ENCODE measurements at places on chromosomes 16 and 17.

GRCh38 chr17:29584452-29585079 lies 4.9 kb downstream of the GIT1 start:
- peaks cover 15% of the 10 kb centered on the region for H3K4me1 ChIP-seq
- H3K27ac ChIP-seq: no peak overlapping the region
- H3K36me3 ChIP-seq: peaks cover 8% of the 10 kb centered on the region
- no peaks in the 10 kb centered on the region for H3K27me3 ChIP-seq
- no peak for DNase-seq
- no peak overlapping the region for H3K4me3 ChIP-seq

DNA sequence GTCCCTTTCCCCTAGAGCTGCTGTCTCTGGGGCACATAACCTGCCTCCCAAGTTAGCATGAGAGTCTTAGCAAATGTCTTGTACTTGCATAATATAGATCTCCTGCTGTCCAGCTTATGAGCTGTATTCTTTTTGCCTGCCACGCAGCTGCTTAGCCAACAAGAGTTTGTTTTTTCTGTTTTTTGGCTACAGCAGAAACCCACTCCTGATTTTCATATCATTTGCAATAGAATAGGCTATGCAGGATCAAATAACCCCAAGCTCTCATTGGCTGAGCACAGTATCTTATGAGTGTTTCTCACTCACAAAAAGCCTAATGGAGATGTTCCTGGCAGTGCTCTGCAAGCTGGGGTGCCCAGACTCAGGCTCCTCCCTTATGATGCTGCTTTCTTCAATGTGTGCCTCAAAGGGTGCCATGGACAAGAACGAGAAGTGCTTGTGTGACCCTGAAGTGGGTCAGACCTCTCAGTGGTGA lies 23.1 kb downstream of the B9D1 start:
- H3K27me3 ChIP-seq: no peaks in the 10 kb centered on the region
- H3K27ac ChIP-seq: no peak overlapping the region
- DNase-seq: no peak

DNA sequence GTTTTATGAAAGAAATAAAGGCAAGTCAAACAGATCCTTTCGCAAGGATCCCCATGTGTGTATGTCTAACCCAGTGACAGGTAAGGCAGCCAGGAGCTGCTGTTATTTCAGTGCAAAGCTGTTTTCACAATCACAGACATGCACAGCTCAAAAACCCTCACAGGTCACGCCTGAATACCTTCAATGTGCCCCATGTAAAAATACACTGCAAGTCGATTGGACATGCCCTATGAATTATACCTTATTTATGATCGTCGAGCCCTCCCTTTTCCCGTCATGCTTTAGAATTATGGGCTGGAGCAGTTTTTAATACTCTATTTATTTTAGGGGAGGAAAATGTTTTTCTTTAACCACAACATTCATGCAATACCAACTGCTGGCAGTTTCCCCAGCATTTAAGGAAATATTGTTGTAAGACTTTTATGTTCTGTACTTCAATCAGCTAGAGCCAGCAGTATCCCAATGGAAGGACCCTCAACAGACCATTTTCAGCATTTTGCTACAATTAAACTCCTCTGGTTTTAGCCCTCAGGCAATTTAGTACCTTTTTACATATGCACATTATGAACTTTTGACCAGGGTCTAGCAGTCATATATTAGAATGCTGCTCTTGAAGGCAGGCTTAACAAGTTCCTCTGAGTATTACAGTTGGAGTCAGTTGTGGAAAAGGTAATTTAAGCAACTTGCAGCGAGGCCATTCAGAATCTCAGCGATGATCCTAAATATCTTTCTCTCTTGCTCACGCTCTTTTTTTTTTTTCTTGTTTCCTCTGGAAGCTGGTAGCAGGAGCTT lies 362.2 kb downstream of the WWOX start:
- H3K27ac ChIP-seq: peak overlapping the region; percentile 75
- no peak overlapping the region for H3K4me3 ChIP-seq
- H3K36me3 ChIP-seq: peaks cover 2% of the 10 kb centered on the region

DNA sequence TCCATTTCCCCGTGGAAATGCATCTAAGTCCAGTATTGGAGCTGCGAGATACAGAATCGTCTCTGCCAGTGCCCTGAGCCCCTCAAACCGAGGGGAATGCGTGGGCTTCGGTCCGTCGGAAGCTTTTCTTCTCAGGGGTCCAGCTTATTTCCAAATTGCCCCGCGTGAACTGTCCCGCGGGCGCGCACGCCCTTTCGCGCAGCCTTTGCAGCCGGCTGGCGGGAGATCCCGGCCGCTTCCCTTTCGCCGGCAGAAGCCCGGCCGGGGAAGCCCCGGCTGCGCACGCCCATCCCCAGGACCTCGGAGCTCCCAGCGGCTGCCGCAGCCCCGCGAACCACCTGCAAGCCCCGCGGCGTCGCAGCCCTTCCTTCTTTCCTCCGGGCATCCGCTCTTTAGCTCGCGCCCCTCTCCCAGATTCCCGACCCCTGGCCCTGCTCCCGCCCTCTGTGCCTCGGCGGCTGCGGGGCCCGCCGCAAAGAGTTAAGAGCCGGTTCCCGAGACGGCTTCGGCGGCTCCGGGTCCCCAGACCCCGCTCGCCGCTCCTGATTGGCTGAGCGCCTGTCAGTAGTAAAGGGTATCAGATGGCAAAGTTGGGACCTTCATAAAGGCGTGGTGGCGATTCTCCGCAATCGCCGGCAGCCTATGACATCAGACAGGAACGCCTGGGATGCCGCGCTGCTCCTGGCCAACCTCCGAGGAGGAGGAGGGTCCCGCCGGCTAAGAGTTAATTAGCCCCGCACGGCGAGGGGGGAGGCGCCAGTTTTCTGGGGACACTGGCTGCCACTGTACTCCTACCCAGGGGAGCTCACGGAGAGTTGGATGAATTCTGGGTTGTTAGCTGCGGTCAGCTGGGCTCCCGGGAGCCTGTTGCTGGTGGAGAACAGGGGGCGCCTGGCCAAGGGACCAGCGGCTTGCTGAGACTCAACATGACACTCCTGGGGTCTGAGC lies at the start of gene MYOCD:
TSS of gene MYOCD (plus strand) at position 628 of the 948 bp plus-strand sequence. CDS start at position 927, 299 bp downstream.
- peak; percentile 40 for DNase-seq
- H3K36me3 ChIP-seq: no peaks in the 10 kb centered on the region
- H3K27ac ChIP-seq: peak within 1 kb of the TSS; percentile 50
- H3K4me1 ChIP-seq: peaks cover 11% of the 10 kb centered on the region
- H3K4me3 ChIP-seq: peak within 1 kb of the TSS; percentile 79

DNA sequence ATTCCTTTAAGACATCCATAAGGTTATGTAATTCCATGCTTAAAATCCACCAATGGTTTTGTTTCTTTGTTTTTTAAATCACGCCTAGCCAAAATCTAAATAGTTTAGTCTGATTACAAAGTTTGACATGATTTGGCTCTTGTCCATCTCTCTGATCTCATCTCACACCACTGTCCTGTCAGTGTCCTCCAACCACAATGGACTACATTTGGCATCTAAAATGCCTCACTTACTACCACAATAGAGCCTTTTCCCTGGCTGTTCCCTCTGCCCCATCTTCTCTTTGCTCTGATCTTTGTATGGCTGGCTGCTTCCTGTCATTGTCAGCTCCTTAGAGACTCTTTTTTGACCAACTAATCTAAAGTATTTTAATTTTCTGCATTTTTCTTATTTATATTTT lies 157.2 kb downstream of the MYO1D start:
- H3K4me1 ChIP-seq: peaks cover 3% of the 10 kb centered on the region
- H3K36me3 ChIP-seq: peaks cover 9% of the 10 kb centered on the region
- H3K4me3 ChIP-seq: no peak overlapping the region
- no peak for DNase-seq

- peaks cover 7% of the 10 kb centered on the region for H3K27me3 ChIP-seq
- H3K36me3 ChIP-seq: no peaks in the 10 kb centered on the region
- H3K4me3 ChIP-seq: no peak overlapping the region
- no peaks in the 10 kb centered on the region for H3K4me1 ChIP-seq
- no peak overlapping the region for H3K27ac ChIP-seq
Observed at GRCh38 chr16:21589551-21589950, 9.8 kb upstream of the METTL9 start.

DNA sequence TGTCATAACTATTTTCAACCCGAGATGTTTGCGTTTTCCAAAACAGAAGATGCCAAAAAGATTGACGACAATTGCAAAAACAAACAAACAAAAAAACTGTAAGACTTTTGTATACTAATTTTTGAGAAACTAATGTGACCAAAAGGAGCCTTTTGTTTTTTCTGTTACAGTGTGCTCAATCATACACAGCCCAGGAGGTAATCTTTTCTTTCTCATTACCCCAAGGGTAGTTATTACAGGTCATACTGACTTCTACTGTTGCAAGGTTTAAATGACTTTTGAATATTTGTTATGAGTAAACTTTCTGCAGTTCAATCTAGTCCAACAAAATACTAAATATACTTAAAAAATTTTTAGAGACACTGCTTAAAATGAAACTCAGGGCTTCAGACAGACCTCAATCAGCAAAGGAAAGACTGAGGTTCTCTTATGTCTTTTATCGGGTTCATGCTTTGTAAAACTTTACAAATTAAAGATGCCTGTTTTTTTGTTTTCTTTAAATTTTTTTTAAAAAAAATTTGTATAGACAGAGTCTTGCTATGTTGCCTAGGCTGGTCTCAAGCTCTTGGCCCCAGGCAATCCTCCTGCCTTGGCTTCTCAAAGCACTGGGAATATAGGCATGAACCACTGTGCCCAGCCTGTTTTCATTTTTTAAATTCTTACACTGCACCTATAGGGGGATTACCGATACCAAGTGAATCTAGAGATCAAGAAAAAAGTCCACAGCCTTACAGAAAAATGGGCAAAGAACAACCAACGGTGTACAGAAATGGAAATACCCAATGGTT lies 47.6 kb downstream of the SPOP start:
- no peak overlapping the region for H3K27ac ChIP-seq
- H3K27me3 ChIP-seq: no peaks in the 10 kb centered on the region
- H3K36me3 ChIP-seq: no peaks in the 10 kb centered on the region
- no peak for DNase-seq
- no peak overlapping the region for H3K4me3 ChIP-seq

GRCh38 chr16:83365166-83365565 lies 442.6 kb upstream of the HSBP1 start:
- H3K4me1 ChIP-seq: no peaks in the 10 kb centered on the region
- no peak overlapping the region for H3K27ac ChIP-seq
- no peak for DNase-seq

GRCh38 chr16:72946474-72947194 lies 101.3 kb downstream of the ZFHX3 start:
- peaks cover 49% of the 10 kb centered on the region for H3K4me1 ChIP-seq
- peak overlapping the region; percentile 49 for H3K27ac ChIP-seq
- peaks cover 34% of the 10 kb centered on the region for H3K36me3 ChIP-seq
- H3K4me3 ChIP-seq: no peak overlapping the region
- DNase-seq: no peak

DNA sequence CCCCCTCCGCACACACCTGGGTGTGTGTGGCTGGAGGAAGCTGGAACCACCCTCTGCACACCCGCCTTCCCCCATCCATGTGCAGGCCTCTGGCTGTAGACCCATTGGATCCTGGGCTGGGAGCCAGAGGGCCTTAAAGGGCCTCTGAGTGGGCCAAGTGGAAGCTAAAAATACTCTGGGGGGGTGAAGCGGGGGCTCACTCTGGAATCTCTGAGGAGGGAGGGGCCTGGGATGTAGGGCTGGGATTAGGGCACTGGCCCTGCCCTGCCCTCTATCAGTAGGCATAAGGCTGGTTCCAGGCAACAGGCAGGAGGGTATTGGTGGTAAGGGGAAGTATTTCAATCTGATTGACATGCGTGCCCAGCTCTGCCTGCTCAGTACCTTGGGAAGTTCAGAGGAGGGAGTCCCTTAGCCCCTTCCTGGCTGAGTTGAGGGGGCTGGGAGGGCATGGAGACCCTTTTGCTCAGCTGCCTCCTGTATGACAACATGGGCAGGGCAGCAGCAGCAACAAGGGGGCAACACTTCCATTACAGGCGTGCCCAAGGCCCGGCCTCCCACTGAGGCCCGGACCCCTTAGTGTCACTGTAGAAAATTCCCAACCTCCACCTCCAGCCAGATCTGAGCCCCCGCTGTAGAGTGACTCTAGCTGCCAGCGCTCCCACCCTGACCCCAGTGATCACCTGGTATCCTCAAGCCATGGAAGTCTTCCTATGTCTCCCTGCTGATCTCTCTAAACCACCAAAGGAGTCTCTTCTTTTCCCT lies 5.2 kb downstream of the ITGA3 start:
- H3K27ac ChIP-seq: no peak overlapping the region
- H3K4me3 ChIP-seq: no peak overlapping the region
- peaks cover 34% of the 10 kb centered on the region for H3K27me3 ChIP-seq
- no peaks in the 10 kb centered on the region for H3K36me3 ChIP-seq
- no peak for DNase-seq
- peaks cover 14% of the 10 kb centered on the region for H3K4me1 ChIP-seq

- peaks cover 6% of the 10 kb centered on the region for H3K36me3 ChIP-seq
- no peak overlapping the region for H3K27ac ChIP-seq
- no peak overlapping the region for H3K4me3 ChIP-seq
Observed at GRCh38 chr17:60039847-60040442, 38.8 kb downstream of the HEATR6 start.

DNA sequence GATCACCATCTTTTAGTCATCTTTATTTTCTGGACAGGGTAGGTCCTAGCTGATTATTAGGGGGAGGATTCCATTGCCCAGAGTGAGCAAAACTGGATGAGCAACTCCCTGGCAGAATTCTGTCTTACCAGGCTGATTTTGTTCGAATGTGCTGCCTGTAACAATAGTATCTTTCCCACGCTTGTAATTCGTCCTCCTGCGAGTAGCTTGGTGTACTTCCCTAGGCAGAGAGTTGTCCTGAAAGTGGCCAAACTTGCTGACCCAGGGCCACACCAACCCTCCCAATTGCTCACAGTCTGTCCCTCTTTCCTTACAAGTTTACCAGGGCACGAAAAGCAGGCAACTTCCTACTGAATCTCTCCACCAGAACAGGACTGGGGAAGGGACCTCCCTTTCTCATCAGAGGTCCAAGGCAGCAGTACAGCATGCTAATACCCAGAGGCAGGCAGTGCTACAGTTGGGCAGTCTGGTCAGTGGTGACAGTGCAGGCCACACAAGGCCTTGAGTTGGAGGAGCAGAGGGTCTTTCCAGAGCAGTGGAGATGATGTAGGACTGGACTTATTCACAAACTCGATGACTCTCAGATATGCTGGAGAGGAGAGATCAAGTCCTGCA lies 67.8 kb upstream of the NLK start:
- no peak overlapping the region for H3K4me3 ChIP-seq
- H3K4me1 ChIP-seq: no peaks in the 10 kb centered on the region
- H3K36me3 ChIP-seq: no peaks in the 10 kb centered on the region
- peaks cover 7% of the 10 kb centered on the region for H3K27me3 ChIP-seq
- DNase-seq: no peak

- H3K4me1 ChIP-seq: peaks cover 38% of the 10 kb centered on the region
- H3K27me3 ChIP-seq: no peaks in the 10 kb centered on the region
- peak overlapping the region; percentile 95 for H3K27ac ChIP-seq
- H3K4me3 ChIP-seq: no peak overlapping the region
- DNase-seq: no peak
Observed at GRCh38 chr17:64218066-64218465, 45.0 kb downstream of the TEX2 start.
